ENCODE measurements at places on chromosomes 12 and 14. TPM values are rescaled to one million over a fixed set of nuclear protein-coding genes. Genes with fewer than 3 reads are reported as not detected.

TAS2R42 gene
- total RNA-seq = not detected

ACOT2 gene
- 4.9 TPM for total RNA-seq

DNA sequence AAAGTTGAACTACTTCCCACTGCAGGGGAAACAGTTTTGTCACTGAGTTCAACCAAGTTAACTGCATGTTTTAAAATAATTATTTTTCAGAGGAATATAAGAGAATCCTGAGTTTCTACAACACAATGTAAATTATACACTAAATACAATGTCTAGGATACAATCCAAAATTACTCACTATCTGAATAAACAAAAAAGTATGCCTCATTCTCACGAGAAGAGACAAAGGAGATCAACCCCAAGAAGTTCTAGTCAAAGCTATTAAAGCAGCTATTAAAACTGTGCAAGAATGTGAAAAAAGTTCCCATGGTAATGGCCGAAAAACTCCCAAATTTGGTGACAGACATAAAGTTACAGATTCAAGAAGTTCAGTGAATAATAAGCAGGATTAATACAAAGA, 8.8 kb upstream of the KCNK13 start:
- H3K27me3 ChIP-seq = peaks cover 36% of the 10 kb centered on the region
- no peak for DNase-seq
- no peak overlapping the region for H3K27ac ChIP-seq
- H3K4me3 ChIP-seq = no peak overlapping the region
- no peaks in the 10 kb centered on the region for H3K4me1 ChIP-seq

- H3K4me1 ChIP-seq = no peaks in the 10 kb centered on the region
- no peak overlapping the region for H3K4me3 ChIP-seq
- no peak overlapping the region for H3K27ac ChIP-seq
- no peaks in the 10 kb centered on the region for H3K36me3 ChIP-seq
- no peaks in the 10 kb centered on the region for H3K27me3 ChIP-seq
- DNase-seq = no peak
These were observed 255.4 kb downstream of the DAD1 start for GRCh38 chr14:22333422-22334274.

FGF23 gene
- not detected for total RNA-seq

DNA sequence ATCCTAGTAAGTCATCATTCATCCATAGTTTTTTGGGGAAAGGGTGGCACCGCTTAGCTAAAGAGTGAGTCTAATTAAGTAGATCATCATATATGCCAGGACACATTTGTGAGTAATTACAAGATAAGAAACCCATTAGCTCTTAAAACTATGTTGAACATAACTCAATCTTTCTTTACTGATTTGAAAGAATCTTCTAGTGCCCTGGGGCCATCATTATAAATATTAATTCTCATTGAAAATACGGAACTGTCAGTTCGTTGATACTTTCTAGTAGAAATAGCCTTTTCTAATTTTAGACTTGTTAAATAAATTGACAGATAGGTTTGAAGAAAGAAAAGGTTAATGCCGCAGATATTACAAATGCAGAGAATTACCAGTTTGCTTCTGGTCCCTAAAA, 312.6 kb downstream of the NELL2 start:
- no peak overlapping the region for H3K4me3 ChIP-seq
- no peak overlapping the region for H3K27ac ChIP-seq

- H3K27me3 ChIP-seq = no peaks in the 10 kb centered on the region
- no peaks in the 10 kb centered on the region for H3K36me3 ChIP-seq
- DNase-seq = no peak
- no peak overlapping the region for H3K4me3 ChIP-seq
These were observed 52.1 kb upstream of the AEBP2 start for GRCh38 chr12:19387161-19387560.

DNA sequence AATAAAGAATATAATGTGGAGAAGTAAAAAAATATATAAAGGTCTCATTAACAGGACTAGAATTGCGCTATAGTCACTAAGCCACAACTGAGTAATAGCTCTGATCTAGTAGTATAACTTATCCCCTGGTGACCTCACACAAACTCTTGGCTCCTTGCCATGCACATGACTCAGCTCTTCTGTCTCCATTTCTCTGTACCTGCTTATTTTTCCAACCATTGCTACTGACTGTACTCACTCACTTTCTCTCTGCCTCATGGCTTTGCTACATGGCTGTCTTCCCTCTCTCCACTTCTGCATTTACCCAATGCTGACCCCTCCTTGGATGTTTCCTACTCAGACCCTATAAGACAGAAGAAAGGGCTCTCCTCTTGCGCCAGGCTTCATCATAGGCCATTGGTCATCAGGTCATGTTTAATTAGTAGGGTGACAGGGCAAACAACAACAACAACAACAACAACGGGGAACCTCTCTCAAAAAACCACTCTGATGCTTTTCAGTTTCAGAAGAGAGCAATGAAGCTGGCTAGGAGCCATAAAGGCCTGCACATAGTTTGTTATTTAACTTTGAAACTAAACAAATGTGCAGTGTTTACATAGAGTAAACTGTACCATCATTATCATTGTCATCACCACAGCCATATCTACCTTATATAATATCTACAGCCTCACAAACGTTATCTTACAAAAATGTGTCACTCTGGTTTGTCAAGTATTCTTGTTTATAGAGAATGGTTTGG, 25.6 kb upstream of the KRAS start:
- H3K27ac ChIP-seq = no peak overlapping the region
- H3K36me3 ChIP-seq = no peaks in the 10 kb centered on the region
- DNase-seq = peak; percentile 86
- no peak overlapping the region for H3K4me3 ChIP-seq

GRCh38 chr14:72793156-72793939, 100.6 kb downstream of the DPF3 start:
- DNase-seq = no peak
- H3K36me3 ChIP-seq = no peaks in the 10 kb centered on the region
- H3K27ac ChIP-seq = no peak overlapping the region

DNA sequence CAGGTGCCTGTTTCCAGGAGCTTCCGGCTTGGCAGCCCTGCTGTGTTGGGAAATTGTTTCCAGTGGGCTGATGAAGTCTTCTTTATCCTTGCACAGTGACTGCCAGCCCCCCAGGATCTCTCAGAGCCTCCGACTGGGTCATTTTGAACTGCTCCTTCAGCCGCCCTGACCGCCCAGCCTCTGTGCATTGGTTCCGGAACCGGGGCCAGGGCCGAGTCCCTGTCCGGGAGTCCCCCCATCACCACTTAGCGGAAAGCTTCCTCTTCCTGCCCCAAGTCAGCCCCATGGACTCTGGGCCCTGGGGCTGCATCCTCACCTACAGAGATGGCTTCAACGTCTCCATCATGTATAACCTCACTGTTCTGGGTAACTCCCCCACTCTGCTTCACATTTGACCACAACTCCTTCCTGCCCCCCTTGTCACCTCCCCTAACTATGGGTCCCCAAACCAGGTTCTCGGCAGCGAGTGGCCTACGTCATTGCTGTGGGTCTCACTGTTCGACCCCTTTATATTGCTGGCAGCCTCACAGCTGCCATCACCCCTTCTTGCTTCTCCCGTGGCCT, 2.3 kb downstream of the LAG3 start:
- peaks cover 77% of the 10 kb centered on the region for H3K36me3 ChIP-seq
- peaks cover 72% of the 10 kb centered on the region for H3K4me1 ChIP-seq
- peak; percentile 86 for DNase-seq
- peak overlapping the region; percentile 95 for H3K27ac ChIP-seq
- peak overlapping the region; percentile 89 for H3K4me3 ChIP-seq

RD3L gene
- total RNA-seq = not detected

- H3K4me3 ChIP-seq = no peak overlapping the region
- H3K27me3 ChIP-seq = no peaks in the 10 kb centered on the region
- H3K36me3 ChIP-seq = peaks cover 5% of the 10 kb centered on the region
- DNase-seq = no peak
These were observed 18.4 kb downstream of the ANO6 start for GRCh38 chr12:45234139-45234865.

DNA sequence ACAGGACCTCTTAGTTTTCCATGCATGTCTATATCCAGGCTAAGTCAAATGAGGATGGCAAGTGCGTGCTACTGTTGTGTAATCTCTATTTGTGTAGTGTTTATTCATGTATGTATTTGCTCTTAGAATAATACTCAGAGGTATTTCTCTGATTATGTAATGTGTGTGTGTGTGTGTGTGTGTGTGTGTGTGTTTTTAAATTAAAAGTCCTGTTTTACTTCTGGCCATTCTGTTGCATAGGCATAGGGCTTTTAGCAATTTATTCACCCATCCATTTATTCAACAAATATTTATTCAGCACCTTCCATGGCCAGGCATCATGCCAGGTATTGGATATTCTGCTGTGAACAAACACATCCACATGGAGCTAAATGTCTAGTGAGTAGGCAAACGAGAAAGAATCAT, 63.5 kb downstream of the PELI2 start:
- no peak for DNase-seq
- H3K4me1 ChIP-seq = peaks cover 2% of the 10 kb centered on the region
- no peak overlapping the region for H3K27ac ChIP-seq
- H3K27me3 ChIP-seq = no peaks in the 10 kb centered on the region
- no peaks in the 10 kb centered on the region for H3K36me3 ChIP-seq

GRCh38 chr12:96375170-96375569, 25.1 kb downstream of the CDK17 start:
- no peaks in the 10 kb centered on the region for H3K27me3 ChIP-seq
- peaks cover 66% of the 10 kb centered on the region for H3K4me1 ChIP-seq
- H3K36me3 ChIP-seq = peaks cover 16% of the 10 kb centered on the region
- H3K4me3 ChIP-seq = no peak overlapping the region
- no peak for DNase-seq
- H3K27ac ChIP-seq = peak overlapping the region; percentile 63

DNA sequence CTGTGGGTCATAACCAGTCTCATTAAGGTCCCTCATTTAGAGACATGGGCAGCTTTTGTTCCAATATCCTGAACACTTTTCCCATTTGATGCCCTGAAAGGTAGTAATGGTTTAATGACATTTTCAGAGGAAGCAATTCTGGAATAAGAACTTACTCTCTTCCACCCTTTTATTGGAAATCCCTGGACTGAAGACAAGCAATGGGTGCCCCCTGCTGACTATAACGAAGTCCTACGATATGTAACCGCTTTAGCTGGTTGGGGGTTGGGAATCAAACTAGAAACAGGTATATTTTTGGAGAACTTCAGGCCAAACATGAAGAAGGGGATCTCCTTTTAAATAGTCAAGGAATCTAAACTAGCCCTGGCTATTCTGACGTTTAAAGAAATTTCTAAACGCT, 20.5 kb downstream of the SARNP start:
- DNase-seq = peak; percentile 25
- peaks cover 17% of the 10 kb centered on the region for H3K4me1 ChIP-seq
- H3K27me3 ChIP-seq = no peaks in the 10 kb centered on the region
- H3K4me3 ChIP-seq = no peak overlapping the region
- H3K27ac ChIP-seq = no peak overlapping the region

- no peaks in the 10 kb centered on the region for H3K4me1 ChIP-seq
- H3K4me3 ChIP-seq = no peak overlapping the region
- H3K27ac ChIP-seq = no peak overlapping the region
- no peaks in the 10 kb centered on the region for H3K27me3 ChIP-seq
These were observed 152.2 kb downstream of the PDE3A start for GRCh38 chr12:20520532-20520931.

SERPINA1 gene
- 1.0 TPM for total RNA-seq

GRCh38 chr14:101019990-101020710, 116.6 kb upstream of the RTL1 start:
- peaks cover 8% of the 10 kb centered on the region for H3K27me3 ChIP-seq
- H3K27ac ChIP-seq = no peak overlapping the region
- DNase-seq = no peak
- H3K36me3 ChIP-seq = no peaks in the 10 kb centered on the region

DNA sequence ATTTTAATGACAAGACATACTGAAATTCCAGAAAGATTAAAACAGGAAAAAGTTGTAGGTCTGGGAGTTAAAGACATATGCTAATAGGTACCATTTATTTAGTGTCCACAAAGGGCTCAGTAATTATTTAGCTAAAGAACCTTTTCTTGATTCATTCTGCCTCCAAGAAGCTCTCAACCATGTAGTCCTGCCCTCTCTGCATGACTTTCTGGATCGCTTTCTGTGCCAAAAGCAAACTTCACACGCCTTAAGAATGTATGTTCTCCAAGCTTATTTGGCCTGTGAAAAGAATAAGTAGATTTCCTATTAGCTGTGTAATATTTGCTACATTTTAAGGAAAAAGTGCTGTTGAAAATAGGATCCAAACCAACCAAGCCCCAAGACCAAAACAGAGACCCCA, 291.7 kb downstream of the C12orf75 start:
- H3K36me3 ChIP-seq = no peaks in the 10 kb centered on the region
- H3K4me3 ChIP-seq = no peak overlapping the region
- H3K27ac ChIP-seq = no peak overlapping the region
- H3K27me3 ChIP-seq = peaks cover 16% of the 10 kb centered on the region

PRKD1 gene
- total RNA-seq = not detected

HNF1A gene
- not detected for total RNA-seq

- no peak overlapping the region for H3K27ac ChIP-seq
- H3K27me3 ChIP-seq = peaks cover 22% of the 10 kb centered on the region
- no peak overlapping the region for H3K4me3 ChIP-seq
- H3K36me3 ChIP-seq = no peaks in the 10 kb centered on the region
These were observed 9.5 kb upstream of the RERG start for GRCh38 chr12:15230751-15231150.

DNA sequence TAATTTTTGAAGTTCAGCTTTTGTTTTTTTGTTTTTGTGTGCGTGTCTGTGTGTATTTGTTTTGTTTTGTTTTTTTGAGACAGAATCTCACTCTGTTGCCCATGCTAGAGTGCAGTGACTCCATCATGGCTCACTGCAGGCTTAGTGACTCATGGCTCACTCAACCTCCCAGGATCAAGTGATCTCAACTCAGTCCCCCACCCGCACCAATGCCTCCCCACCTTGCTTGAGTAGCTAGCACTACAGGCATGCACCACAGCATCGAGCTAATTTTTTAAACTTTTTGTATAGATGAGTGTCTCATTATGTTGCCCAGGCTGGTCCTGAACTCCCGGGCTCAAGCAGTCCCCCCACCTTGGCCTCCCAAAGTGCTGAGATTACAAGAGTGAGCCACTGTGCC, 981.4 kb downstream of the BCL11B start:
- no peak overlapping the region for H3K4me3 ChIP-seq
- H3K27ac ChIP-seq = no peak overlapping the region
- no peaks in the 10 kb centered on the region for H3K36me3 ChIP-seq
- no peaks in the 10 kb centered on the region for H3K4me1 ChIP-seq
- H3K27me3 ChIP-seq = no peaks in the 10 kb centered on the region
- DNase-seq = peak; percentile 10

GRCh38 chr12:93461503-93461902, 5.8 kb upstream of the MRPL42 start:
- H3K27me3 ChIP-seq = no peaks in the 10 kb centered on the region
- peak; percentile 24 for DNase-seq
- no peaks in the 10 kb centered on the region for H3K36me3 ChIP-seq
- H3K4me1 ChIP-seq = no peaks in the 10 kb centered on the region
- H3K27ac ChIP-seq = no peak overlapping the region
- H3K4me3 ChIP-seq = no peak overlapping the region

NEUROD4 gene
- total RNA-seq = not detected

FERMT2 gene
- total RNA-seq = 1.0 TPM

GRCh38 chr14:31336646-31337045, 83.7 kb downstream of the HEATR5A start:
- DNase-seq = no peak
- H3K27me3 ChIP-seq = no peaks in the 10 kb centered on the region
- peaks cover 13% of the 10 kb centered on the region for H3K36me3 ChIP-seq
- no peak overlapping the region for H3K4me3 ChIP-seq
- H3K27ac ChIP-seq = no peak overlapping the region

Measured in activated CD8-positive, alpha-beta T cell treated with anti-CD3 and anti-CD28 coated beads for 36 hours (primary cell).